ENCODE measurements at places on chromosomes 11 and 22.

DNA sequence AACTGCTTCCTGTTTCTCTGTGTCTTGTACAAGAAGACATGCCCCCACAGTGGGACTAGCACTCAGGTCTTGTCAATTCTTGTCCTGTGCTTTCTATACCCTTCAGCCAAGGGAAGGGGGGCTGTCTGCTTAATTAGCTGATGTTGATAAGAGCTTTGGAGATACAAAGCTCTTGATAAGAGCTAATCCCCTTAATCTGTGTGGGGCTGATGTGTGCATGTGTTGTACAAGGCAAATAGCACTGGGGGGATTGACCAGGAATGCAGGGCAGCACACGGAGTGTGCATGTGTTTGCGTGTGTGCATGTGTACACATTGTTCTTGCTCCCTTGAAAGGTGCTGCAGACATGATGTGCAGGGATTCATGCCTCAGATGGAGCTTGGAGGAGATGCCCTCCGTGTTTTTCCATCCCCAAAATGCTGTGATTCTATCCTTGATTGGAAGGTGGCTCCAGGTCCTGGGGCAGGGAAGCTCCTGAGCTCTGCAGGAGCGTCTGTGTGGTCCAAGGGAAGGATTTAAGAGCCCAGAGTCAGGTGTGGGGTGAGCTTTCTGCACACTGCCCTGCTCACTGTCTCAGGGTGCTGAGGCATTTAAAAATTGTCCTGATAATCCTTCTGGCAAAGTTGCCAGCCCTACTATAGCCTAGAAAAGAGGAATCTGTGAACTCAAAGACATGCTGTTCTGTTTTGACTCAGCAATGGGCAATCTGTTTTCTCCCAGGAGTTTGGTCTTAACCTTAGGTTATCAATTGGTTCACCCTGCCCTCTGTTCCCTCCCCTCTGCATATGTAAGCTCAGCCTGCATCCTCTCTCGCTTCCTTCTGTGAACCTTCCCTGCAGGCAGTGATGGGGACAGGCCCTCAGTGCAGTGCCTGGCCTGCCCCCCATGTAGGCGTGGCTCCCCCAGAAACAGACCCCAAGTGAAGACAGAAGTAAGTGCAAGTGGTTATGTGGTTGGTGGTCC is 102.0 kb downstream of the GRIK4 start:
- no peak for DNase-seq

- no peak for DNase-seq
These were observed 5.0 kb upstream of the CCDC81 start for GRCh38 chr11:86369668-86370067.

GRCh38 chr11:5596607-5597201 is at the start of gene TRIM6:
TSS of gene TRIM6 (plus strand) at chr11:5596637. CDS start at chr11:5596898, 261 bp downstream.
- peak; percentile 94 for DNase-seq

GRCh38 chr11:22349491-22349890 is 11.3 kb downstream of the SLC17A6 start:
- DNase-seq: no peak

DNA sequence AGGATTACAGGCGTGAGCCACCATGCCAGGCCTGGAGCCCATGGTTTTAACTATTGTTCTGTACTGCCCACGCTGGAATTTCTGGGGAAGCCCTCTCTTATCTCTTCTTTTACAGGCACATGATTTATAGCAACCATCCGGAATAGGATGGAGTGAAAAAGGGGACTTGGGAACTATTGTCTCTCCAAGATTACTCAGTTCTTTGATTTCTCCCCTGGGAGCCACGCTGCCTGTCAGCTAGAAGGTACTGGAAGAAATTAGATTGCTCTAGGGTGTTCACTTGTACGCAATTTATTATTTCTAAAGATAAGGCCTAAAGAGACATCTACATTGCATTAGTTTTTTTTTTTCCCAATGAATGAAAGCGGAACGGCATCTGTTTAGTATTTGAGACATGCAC is 65.6 kb upstream of the PTPRJ start:
- DNase-seq: no peak

DNA sequence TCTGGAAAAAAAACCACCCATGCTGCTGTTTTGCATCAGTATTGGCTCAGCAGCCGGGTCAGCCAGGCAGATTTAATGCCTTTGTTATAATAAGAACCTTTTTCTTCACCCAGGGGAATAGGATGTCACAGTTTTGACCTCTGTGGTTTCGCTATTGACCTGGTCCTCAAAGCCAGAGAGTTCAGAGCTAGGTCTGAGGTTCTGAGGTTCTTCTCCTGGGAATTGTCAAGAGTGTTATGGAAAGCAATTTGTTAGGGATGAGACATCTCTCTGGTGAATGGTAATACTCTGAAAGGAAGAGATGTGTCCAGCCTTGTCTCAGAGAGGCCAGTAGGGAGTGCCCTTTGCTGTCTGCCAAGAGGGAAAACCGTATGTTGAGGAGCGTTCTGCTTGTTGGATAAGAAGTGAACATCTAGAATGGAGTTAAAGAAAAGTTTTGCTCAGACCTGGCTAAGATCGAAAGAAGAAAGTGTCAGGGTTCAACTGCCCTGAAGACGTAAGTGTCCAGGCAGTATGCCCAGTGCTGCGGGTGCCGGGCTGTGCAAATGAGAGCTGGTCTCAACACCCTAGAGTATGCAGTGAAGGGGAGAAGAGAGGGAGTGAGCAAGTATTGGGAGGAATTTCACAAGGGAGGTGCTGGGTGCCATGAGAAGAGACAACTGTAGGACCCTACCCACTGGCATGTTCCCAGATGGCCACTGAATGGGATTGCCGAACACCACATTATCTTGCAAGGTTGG is 150.9 kb upstream of the TTC12 start:
- no peak for DNase-seq

GRCh38 chr11:55457641-55458040 is 89.9 kb downstream of the OR4A15 start:
- DNase-seq: no peak

GRCh38 chr11:20627026-20627425 is 27.6 kb downstream of the SLC6A5 start:
- DNase-seq: no peak

DNA sequence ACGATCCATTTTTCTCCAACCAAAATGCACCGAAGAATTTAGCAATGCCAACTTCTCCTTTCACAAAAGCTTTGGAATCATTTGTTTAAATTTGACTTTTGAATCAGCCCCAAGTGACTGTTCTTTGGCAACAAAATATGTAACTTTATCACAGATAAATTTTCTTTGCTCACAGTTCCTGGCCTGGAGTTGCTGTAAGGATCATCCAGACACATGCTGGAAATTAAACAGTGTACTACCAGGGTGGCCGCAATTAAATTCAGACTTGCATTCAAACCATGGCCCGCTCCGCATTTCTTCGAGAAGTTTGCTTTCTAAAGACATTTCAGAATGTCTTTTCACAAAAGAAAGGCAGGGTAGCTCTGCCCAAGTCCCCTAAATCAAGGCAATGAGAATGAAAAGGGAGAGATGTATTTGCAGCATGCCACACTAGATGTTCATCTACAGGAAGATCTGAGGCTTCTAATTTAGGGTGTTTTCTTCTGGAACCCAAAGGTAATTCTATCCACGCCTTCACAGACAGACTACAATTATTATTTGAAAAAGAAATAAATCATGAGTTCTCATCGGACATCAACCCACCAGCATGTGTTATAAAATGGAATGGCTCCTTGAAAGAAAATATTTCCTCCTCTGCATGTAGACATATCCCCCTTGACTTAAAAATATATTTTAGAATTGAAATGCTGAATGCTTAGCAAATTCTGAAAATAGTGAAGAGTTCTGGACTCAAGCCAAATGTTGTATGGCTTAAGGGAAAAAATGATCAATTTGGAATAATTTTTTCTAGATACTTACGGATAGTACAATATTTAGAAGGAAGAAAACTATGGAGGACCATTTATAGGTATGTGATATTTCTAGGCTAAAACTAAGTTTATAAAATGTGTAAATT is 189.7 kb upstream of the BLID start:
- DNase-seq: no peak

- DNase-seq: no peak
These were observed 38.4 kb upstream of the EMID1 start for GRCh38 chr22:29167032-29167911.

GRCh38 chr22:40877488-40877887 is 15.6 kb upstream of the DNAJB7 start:
- DNase-seq: no peak

DNA sequence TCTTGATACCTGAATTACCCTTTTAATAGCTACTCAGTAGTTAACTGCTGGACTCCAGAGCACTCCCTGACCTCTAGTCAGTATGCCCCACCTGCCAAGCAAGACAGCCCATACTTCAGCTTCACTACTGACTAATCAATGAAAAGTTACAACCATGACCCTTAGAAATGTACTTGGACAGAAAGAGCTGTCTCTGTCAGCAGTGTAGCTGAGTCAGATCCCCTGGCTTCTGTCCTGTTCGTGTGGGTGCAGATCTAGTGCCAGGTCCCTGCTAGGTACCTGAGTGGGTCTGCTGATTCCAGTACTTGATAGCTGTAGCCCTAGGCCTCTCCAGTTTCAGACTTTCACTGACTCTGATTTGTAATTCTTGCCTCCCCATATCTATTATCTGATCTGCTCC is 265.8 kb upstream of the POU2AF2 start:
- no peak for DNase-seq

- DNase-seq: no peak
These were observed 93.3 kb downstream of the BRD1 start for GRCh38 chr22:49734390-49734789.

DNA sequence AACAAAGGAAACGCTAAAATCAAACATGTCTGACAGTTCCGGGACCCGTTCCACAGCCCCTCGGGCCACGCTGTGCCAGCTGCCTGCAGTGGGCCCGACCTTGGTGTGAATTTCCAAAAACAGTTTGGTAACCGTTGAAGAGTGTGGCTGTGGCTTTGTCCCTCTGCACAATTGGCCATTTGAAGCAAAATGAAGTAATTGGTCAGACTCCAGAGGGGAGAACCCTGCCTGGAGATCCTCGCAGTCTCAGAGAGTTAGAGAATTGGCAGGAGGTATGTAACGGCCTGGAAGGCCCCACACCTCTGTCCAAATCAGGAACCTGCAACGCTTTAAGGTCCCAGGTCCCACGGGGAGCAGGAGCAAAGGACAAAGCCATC is 26.3 kb downstream of the TRMU start:
- DNase-seq: no peak

- no peak for DNase-seq
These were observed 29.8 kb upstream of the TTLL12 start for GRCh38 chr22:43216738-43217137.

- DNase-seq: no peak
These were observed 33.5 kb downstream of the GDPD4 start for GRCh38 chr11:77267962-77268361.

- peak; percentile 68 for DNase-seq
These were observed 147.4 kb downstream of the BBOX1 start for GRCh38 chr11:27187848-27188621.

GRCh38 chr11:17244046-17244445 is 32.5 kb upstream of the NUCB2 start:
- DNase-seq: no peak

- DNase-seq: no peak
These were observed 19.4 kb downstream of the EHF start for GRCh38 chr11:34640050-34640923.

DNA sequence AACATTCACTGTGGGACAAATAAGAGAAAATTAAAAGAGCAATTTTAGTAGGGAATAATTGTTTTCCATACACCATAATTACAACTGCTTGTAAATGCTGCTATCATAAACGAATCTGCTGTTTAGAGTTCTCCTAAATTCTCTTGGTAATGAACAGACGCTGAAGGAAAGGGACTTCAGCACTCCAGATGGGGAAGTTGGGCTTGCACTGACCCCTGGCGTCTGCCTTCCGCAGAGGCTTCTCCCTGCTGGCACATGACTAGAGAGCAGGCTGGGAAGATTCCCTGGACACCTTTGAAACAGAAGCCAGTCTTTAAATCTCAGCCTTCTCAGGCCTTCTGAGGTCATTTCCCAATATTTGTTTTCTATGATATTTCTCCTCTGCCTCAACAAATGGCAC is 84.1 kb downstream of the NXPE2 start:
- peak; percentile 84 for DNase-seq

DNA sequence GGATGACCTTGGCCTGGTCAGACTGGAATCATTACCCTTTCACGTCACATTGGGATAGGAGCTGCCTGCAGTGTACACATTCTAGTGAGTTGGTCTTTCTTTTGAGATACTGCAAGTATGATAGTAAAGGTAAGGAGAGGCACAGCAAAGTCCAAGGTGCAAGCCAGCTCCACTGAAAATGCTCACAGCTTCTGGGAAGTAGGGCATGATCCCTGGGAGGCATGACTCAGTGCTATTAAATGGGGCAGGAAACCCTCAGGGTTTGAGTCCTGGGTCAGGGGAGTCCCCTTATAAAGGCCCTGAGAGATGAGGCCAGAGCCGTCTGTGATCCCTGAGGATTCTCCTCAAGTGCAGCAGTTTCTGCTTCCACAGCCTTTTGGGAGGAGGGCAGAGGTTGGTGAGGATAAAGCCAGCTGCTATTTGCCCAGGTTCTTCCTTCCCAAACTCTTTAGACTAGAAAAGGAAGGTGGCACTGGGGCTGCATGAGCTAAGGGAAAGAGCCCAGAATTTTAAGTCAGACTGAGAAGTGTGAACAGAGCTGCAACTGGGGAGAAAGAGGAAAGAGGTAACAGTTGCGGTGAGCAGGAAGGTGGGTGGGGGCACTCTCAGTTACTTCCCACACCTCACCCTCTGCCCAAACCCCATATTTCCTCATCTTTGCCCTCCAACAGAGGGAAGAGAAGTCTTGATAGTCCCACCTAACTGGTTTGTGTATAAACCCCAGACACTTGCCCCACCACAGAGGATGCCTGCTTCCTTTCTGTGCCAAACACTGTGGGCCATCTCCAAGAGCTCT is 14.4 kb upstream of the OR52K1 start:
- DNase-seq: no peak

DNA sequence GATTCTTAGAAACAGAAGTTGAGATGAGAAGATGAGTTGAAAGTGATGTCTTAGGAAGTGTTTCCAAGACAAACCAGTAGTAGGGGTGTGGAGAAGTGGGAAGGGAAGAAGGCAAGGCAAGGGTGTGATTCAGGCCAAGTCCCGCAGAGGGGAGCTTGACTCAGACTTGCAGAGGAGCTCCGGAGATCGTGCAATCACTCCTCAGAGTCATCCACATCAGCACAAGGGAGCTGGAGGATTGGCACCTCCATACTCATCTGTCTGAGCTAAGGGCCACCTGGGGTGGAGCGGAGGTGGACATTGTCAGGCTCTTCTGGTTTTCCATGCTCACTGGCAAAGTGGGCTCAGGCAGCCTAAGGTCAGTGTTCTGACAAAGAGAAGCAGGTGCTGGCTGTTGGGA is 44.4 kb downstream of the CHRDL2 start:
- DNase-seq: no peak

DNA sequence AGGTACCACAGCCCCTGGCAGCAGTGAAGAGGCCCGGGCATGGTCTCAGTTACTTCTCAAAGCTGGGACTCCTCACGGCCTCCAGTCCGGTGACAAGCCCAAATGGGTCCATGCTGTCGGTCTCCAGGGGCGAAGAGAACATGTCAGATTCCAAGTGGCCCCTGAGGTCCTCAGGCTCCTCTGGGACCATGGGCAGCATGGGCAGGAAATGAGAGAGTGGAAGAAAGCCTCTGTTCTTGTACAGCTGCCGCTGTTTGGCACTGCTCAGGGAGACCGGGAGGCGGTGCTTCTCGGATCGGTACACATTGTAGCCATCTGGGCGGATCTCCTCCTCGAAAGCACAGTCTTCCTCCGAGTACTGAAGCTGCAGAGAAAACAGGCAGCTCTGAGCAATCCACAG is 4.6 kb downstream of the FGF19 start:
- DNase-seq: no peak

Data from OCI-M1 (cell line).